ENCODE measurements at places on chromosomes 3 and 15.

- DNase-seq: no peak
Measured at GRCh38 chr15:99211926-99212325, 37.5 kb downstream of the TTC23 start.

DNA sequence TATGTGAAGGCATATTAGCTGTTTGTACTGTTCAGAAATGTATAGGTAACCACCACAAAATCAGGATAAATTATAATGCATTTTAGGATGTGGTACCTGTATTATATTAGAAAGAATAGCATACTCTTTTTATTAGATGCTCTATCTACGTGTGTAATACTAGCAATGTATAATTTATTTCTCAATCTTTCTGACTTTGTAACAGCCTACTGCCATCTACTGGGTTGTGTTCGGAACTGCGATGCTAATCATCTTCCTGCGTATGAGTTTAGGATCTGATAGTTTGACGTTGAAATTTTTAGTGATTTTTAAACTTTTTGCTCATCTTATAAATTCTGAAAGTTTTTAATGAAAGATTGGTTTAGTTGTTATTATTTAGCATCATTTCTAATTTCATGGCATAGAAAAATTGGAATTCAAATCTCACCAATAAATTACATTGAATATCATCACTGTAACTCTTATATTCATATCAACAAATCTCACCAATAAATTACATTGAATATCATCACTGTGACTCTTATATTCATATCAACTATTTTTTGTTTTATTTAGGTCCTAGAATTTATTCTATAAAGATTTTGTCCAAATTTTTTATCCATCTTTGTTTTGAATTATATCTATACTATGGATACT lies 322.7 kb upstream of the ZNF717 start:
- DNase-seq: no peak

- DNase-seq: no peak
Measured at GRCh38 chr3:45642731-45643152, 46.5 kb upstream of the SACM1L start.

GRCh38 chr3:45060165-45060892 lies 34.2 kb downstream of the CLEC3B start:
- no peak for DNase-seq

DNA sequence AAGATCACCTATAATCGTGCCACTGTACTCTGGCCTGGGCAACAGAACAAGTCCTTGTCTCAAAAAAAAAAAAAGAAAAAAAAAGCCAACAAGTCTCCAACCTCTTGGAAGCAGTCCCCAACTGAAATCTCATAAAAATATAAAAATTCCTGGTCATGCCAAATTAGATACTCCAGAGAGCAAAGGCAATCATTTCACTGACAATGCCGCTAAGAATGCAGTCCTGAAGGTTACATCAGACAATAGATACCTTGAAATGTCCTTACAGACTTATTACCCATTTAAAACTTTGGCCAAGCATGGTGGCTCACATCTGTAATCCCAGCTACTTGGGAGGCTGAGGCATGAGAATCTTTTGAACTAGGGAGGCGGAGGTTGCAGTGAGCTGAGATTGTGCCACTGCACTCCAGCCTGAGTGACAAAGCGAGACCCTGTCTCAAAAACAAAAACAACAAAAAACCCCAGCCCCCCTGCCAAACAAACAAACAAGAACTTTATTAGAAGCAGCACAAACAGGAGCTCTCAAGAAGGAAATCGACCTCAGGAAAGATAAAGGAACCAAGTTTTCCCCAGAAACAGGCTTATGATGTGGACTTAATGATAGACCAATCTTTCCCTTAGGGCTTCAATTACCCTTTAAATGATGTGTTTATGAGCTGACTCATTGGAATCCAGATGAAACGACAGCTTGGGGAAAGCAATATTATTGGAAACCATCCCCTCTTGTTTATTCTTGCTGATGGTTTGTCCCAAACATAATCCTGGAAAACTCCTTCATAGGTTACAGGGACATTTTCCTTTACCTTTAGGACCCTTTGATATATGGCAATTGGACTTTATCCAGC lies 53.1 kb upstream of the XCR1 start:
- no peak for DNase-seq

DNA sequence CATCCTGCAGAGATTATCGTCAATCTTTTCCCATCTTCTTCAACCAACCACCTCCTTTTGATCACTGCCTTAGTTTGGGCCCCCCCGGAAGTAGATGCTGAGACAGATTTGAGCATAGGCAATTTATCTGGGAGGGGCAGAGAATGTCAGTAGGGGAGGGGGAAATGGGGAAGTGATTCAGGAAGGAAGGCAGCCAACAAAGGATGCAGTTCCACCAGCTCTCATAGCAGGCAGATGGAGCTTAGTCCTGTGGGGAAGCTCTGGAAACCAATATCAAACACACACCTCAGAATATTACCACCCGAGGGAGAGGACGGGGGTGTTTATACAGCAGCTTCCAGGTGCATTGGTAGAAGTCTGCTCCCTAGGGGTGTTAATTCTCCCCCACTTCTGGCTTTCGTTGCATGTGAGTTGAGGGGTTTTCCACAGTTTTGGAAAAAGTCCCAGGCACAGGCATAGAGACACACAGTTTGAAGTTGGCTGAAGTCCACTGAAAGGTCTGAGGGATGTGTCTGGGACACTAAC lies 91.5 kb upstream of the TNFAIP8L3 start:
- DNase-seq: no peak

- DNase-seq: no peak
Measured at GRCh38 chr3:46221391-46221790, 13.3 kb upstream of the CCR1 start.

- no peak for DNase-seq
Measured at GRCh38 chr15:65885668-65886218, 16.5 kb downstream of the RAB11A start.

GRCh38 chr3:39707314-39707909 lies 102.0 kb upstream of the MYRIP start:
- no peak for DNase-seq

GRCh38 chr3:10299679-10300078 lies 6.9 kb upstream of the GHRL start:
- no peak for DNase-seq

DNA sequence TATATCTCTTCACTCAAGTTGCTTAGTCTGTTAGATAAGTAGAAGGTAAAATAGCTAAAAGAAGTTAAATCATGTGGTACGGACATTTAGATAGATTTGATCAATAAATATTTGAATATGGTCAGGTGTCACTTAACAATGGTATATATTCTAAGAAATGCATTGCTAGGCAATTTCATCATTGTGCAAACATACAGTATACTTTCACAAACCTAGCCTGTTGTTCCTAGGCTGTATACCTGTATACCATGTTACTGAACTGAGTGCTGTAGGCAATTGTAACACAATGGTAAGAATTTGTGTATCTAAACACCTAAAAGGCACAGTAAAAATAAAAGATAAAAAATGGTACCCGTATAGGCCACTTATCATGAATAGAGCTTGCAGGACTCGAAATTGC lies 112.8 kb upstream of the CGNL1 start:
- no peak for DNase-seq

DNA sequence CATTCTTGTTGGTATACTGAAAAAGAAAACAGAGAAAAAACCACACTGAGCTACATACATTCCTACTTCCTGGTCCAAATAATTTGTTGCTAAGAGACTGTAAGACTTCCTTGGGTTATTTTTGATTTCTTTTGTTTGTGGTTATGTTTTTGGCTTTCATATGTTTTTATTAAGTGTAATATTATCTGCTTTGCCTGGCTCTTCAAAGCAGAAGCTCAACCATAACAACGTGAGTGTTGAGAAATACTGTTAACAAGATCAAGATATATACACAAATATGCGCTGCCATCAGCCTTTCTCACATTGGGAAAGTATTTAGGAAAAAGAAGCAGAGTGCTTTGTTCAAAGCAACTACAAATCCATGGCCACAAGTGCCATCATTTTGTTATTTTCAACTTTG lies 556.2 kb upstream of the CBLB start:
- no peak for DNase-seq

GRCh38 chr3:185251272-185251671 lies 2.6 kb downstream of the EHHADH start:
- no peak for DNase-seq

GRCh38 chr3:46194868-46195553 lies 13.1 kb downstream of the CCR1 start:
- no peak for DNase-seq

GRCh38 chr15:58109419-58109818 lies 28.8 kb upstream of the AQP9 start:
- DNase-seq: no peak

- DNase-seq: peak; percentile 39
Measured at GRCh38 chr3:184314700-184315542, 515 bp downstream of the EIF4G1 start.

DNA sequence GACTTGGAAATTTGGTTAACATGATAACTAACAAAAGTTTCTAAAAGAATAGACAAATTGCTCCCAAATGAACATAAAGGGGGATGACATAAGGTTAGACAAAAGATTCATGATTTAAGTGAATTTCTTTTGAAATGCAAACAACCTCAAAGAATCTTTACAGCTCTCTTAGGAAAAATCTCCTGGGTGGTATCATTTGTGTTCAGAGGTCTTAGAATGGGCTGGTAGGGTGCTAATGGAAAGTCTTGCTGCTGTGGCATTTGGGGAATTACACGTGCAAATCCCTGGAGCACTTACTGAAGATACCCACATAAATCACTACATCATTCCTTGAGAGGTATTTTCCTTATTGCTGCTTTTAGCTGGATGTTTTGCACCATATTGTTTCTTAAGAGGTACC lies 14.4 kb upstream of the ROBO2 start:
- DNase-seq: no peak

GRCh38 chr3:14758297-14758696 lies 60.5 kb upstream of the FGD5 start:
- no peak for DNase-seq

GRCh38 chr3:65948841-65949573 lies 89.7 kb downstream of the MAGI1 start:
- DNase-seq: no peak

DNA sequence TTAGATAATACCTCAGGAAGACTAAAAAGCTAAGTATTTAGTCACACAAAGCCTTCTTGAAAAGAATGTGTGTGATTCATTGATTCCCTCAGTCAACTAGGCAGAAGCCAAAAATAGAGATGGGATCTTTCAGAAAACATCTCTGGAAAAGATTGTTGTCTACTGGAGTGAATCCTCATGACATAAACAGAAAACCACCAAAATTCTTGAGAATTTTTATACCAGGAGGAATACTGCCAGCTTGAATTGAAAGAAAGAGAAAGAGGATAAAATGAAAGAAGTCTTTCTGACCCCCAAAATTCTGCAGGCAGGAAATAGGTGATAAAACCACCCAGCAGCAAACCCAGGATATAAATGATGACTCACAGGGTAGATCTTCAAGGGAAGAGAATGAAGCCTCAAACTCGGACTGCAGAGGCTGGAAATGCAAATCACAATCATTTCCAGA lies 363.1 kb upstream of the PLSCR5 start:
- no peak for DNase-seq

- no peak for DNase-seq
Measured at GRCh38 chr15:93066834-93067648, 22.0 kb downstream of the RGMA start.

- DNase-seq: no peak
Measured at GRCh38 chr3:6172871-6173642, 687.9 kb upstream of the GRM7 start.

- DNase-seq: no peak
Measured at GRCh38 chr3:191070762-191071403, 128.2 kb upstream of the OSTN start.

GRCh38 chr3:143090976-143091837 lies 28.4 kb upstream of the CHST2 start:
- DNase-seq: no peak

- no peak for DNase-seq
Measured at GRCh38 chr15:75468913-75469598, 17.6 kb upstream of the SIN3A start.

- DNase-seq: no peak
Measured at GRCh38 chr3:62332017-62332416, 41.3 kb downstream of the FEZF2 start.

DNA sequence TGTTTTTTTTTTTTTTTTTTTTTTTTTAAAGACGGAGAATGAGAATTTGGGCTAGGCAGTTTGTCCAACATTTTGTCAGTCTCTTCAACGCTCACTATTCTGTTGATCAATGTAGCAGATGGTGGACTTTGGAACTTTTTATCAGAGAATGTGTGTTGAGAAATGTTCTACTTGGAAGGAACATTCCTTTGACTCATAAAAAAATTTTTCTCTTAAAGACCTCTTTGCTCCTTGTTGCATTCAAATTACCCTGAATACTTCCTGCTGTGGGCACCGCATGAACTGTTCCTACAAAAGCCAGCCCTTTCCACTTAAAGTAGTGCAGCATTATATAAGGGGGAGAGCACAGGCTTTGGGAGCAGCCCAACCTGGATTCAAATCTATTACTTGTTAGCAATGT lies 182.9 kb downstream of the AKAP13 start:
- no peak for DNase-seq

GRCh38 chr3:24288496-24289236 lies 206.0 kb downstream of the THRB start:
- no peak for DNase-seq

DNA sequence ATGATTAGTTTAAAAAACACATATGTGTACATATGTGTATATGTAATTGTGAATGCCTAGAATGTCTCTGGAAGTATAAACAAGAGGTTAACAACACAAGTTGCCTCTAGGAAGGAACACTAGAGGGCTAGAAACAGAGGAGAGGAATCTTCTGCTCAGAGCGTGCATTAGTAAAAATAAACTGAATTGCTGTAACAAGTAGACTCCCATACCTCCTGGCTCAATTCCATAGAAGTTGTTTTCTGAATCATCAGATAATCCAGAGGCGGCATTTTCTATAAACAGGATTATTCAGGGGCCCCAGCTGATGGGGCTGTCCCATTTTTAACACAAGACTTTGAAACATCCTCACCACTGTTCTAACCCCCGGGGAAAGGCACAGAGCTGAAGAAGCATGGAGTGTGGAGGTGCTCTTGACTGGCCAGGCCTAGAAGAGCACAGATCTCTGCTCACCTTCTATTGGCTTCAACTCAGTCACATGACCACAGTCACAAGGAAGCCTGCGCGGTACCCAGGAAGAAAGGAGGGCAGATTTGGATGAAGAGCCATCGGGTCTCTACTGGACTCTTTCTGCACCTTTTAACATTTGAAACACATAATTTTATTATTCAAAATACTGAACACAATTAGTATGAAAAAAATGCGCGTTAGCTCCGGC lies 145.7 kb downstream of the TLE3 start:
- no peak for DNase-seq

DNA sequence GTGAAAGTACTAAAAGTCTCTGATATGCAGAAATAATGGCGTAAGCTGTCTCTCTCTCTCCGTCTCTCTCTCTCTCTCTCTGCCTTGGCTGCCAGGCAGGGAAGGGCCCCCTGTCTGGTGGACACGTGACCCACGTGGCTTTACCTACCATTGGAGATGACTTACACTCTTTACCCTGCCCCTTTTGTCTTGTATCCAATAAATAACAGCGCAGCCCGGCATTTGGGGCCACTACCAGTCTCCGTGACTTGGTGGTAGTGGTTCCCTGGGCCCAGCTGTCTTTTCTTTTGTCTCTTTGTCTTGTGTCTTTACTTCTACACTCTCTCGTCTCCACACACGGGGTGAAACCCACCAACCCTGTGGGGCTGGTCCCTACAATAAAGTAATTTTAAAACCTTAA lies 12.2 kb upstream of the TMEM40 start:
- DNase-seq: no peak

Data from stimulated activated CD4-positive, alpha-beta T cell treated with anti-CD3 and anti-CD28 coated beads, Interleukin-1b, Interleukin-23, amount 100 ng/mL, for 1 hour (primary cell).